T-helper 9 cell (primary cell): ENCODE measurements at places on chromosomes 12 and 14.

- no peak for DNase-seq
Observed at GRCh38 chr14:106309423-106309822, 783.0 kb downstream of the TMEM121 start.

- DNase-seq = no peak
Observed at GRCh38 chr12:50057000-50057841, at the start of gene ASIC1. TSS of gene ASIC1 (plus strand) at chr12:50057596. CDS start at chr12:50058767, 1,171 bp downstream.

GRCh38 chr12:93126069-93126474, 197.0 kb upstream of the EEA1 start:
- DNase-seq = no peak

GRCh38 chr14:51500776-51501175, 150.9 kb upstream of the FRMD6 start:
- DNase-seq = no peak
